Stimulated activated CD4-positive, alpha-beta T cell treated with anti-CD3 and anti-CD28 coated beads, Interleukin-1b, Interleukin-23, amount 100 ng/mL, for 1 hour (primary cell): ENCODE measurements at places on chromosomes 6 and 20.
A peak's percentile ranks its signal among the peaks of the same experiment; 100 is the strongest.

- no peak for DNase-seq
Observed at GRCh38 chr20:23434521-23435313, 4.8 kb upstream of the CSTL1 start.

GRCh38 chr6:72216222-72217068, 330.1 kb downstream of the RIMS1 start:
- no peak for DNase-seq

- DNase-seq: no peak
Observed at GRCh38 chr20:41393705-41394066, 27.1 kb upstream of the EMILIN3 start.

GRCh38 chr6:48959251-48960060, 503.6 kb downstream of the MMUT start:
- no peak for DNase-seq

DNA sequence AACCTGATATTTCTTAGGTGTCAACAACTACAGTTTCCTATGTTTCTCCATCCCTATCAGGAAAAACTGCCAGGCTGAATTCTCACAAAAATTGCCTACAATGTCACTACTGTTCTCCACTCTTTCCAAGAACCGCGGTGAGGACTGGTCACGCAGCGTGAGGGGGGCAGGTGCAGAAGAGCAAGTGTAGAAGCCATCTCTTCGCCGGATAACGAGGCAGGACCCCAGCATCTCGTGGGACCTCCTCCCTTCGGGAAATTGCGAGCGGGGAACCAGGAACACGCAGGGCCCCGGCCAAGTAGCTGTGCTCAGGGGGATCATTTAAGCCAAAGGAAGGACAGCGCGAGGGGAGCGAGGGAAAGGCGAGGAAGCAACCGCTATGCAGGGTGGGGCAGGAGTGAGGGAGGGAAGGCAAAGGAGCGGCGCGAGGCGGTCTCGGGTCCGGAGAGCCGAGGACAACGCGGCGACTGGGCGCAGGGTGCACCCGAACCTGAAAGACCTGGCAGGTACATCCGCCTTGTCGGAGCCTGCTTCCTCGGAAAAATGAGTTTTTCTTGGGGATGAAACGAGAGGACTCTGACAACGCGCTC, 559 bp downstream of the APMAP start:
- DNase-seq: no peak

DNA sequence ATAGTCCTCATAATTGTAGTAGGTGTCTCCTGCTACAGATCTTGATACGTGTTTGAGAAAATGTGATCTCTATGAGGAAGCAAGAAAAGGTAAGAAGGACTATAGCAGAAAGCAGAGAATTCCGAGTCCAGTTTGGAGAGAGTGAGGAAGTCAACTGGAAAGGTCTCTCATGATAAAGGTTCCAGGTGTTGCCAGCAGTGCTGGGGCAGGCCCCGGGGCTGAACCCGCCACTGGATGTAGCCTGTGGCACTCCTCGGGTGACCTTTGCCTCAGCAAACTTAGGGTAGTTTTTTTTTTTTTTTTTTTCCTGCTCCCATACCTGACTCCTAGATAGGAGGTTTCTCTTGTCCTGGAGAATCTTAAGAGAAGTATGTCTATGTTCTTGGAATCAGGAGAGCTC, 62.8 kb downstream of the FAM120B start:
- DNase-seq: no peak

GRCh38 chr20:50690650-50691572, at the start of gene RIPOR3:
Gene RIPOR3, minus strand, starts transcription at chr20:50691542. Its CDS starts 414 bp downstream, at chr20:50691128.
- no peak for DNase-seq

GRCh38 chr6:98118397-98119045, 715.9 kb upstream of the POU3F2 start:
- DNase-seq: no peak

- DNase-seq: no peak
Observed at GRCh38 chr20:18188434-18188833, 50.8 kb downstream of the KAT14 start.

GRCh38 chr6:130303431-130303830, 62.4 kb upstream of the TMEM200A start:
- no peak for DNase-seq

- DNase-seq: no peak
Observed at GRCh38 chr20:57818418-57819181, 108.8 kb upstream of the PMEPA1 start.

DNA sequence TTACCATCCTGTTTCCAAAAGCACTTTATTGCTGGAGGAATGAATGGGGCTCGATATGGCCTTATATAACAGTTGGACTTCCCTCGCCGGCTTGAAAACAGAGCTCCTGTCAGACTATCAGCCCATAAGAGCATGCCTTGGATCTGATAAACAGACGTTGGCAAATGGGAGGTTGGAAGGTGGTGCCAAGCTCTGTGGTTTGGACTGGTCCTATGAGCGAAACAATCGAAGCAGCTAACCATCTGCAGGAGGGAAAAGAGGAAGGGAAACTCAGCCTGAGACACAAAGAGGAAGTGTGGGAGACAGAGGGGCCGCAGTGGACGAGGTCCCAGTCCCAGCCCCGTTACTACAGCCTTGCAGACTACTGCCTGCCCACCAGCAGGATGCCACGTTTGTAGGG, 92.9 kb downstream of the TFAP2C start:
- no peak for DNase-seq

GRCh38 chr6:128278836-128279235, 241.6 kb downstream of the PTPRK start:
- DNase-seq: no peak

DNA sequence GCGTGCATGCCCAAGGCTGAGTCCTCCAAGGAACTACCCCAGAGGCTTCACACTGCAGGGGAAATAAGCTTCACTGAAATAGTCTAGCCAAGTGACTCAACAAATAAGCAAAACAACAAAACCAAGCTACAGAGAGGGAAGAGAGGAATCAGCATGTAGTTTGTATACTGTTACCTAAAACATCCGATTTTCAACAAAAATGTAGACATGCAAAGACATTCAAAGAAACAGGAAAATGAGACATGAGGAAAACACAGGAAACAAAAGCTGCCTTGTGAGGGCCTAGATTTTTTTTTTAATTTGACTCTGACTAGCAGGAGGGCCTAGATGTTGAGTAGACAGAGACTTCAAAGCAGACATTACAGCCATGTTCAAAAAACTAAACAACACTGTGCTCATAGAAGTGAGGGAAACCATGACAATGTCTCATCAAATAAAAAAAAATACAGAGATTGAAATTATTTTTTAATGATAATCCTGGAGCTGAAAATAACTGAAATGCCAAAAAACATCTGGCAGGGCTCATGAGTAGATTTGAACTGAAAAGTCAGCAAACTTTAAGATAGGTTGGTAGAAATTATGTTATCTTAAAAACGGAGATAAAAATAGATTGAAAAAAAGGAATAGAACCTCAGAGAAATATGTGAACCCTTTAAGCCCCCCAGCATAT, 16.4 kb upstream of the KIF25 start:
- DNase-seq: no peak

- DNase-seq: no peak
Observed at GRCh38 chr6:118939683-118940082, 4.7 kb upstream of the MCM9 start.

DNA sequence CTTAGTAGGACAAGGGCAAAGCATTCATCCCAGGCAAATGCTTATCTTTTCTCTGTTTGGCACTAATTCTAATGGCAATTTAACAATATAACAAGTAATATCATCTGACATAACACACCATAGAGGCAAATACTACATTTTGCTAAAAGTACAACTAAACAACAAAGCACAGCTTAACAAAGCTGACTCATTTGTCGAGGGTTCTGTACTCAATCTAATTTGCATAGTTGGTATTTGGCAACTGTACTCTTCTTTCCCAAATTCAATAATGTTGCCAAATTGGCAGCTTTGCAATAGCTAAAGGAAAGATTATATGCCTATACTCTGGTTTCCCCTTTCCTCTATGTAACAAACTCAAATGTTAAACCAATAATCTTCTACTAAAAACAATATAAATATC, 461.0 kb downstream of the PKHD1 start:
- DNase-seq: no peak

DNA sequence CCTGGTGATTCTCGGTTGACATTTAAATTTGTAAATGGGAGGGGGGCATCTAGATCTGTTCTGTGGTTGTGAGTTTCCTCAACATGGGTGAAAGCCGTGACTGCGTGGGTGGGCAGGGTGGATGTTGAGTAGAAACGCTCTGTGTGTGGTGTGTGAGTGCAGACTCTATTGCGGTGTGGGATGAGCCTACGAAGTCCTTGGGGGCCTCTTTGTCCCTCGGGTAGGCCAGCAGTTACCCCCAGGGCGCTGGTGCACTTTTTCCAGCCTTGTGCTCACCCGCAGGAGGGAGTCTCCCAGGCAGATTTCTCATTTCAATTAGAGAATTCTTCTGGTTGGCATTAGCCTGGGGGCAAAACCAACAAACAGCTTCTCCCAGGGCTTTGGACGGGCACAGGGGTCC, 10.6 kb downstream of the TOX2 start:
- DNase-seq: peak; percentile 55

DNA sequence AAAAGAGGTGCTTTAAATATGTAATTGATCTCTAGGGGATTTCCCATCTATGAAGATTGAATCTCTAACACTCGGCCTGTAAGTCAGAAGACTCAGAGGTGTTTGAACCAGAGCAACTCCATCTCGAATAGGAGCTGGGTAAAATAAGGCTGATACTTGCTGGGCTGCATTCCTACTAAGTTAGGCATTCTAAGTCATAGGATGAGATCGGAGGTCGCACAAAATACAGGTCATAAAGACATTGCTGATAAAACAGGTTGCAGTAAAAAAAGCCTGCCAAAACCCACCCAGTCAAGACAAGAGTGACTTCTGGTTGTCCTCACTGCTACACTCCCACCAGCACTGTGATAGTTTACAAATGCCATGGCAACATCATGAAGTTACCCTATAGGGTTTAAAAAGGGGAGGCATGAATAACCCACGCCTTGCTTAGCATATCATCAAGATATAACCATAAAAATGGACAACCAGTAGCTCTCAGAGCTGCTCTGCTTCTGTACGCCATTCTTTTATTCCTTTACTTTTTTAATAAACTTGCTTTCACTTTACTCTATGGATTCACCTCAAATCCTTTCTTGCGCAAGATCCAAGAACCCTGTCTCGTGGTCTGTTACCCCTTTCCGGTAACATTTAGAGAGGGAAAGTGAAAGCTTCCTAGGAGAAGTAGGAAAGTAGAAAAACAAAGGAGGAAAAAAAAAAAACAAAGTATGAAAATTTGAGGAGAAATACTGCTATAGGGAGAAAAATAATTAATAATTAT, 129.7 kb upstream of the PHACTR1 start:
- DNase-seq: no peak

DNA sequence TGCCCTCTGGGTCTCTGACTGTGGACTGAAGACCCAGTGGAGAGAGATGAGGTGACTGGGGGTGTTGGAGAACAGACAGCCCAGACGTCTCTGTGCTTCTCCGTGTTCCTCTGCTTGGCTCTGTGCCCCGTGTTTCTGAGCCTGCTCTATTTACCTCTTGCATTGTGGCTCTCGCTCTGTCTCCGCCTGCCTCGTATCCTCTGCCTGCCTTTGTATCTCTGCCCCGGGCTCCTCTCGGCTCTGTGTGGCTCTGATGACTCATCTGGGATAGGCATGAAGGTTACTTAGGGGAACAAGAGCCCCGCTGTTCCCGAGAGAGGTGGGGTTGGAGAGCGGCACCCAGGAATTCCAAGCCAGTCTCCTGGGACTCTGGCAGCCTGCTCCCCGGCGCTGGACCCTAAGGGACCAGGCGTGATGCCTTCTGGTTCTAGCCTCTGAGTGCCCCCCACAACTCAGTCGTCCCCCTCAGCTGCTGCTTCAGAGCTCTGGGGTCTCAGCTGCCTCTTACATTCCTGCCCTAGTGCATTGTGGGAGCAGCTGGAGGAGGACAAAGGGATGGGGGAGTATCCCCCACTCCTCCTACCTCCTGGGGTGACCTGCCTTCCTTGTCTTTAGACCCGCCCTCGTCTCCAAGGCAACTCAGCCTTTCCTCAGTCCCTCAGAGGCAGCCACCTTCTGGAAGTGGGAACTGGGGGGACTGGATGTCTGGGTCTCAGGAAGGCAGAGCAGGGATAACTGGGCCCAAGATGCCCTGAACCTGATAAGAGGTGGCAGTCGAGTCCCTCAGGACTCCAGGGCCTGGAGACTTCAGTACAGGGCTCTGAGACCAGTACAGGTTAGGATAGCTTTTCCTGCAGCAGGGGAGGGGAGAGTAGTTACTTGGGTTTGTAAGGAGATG, 1.9 kb downstream of the DDR1 start:
- DNase-seq: no peak

- DNase-seq: no peak
Observed at GRCh38 chr6:2197984-2198383, 47.4 kb downstream of the GMDS start.

DNA sequence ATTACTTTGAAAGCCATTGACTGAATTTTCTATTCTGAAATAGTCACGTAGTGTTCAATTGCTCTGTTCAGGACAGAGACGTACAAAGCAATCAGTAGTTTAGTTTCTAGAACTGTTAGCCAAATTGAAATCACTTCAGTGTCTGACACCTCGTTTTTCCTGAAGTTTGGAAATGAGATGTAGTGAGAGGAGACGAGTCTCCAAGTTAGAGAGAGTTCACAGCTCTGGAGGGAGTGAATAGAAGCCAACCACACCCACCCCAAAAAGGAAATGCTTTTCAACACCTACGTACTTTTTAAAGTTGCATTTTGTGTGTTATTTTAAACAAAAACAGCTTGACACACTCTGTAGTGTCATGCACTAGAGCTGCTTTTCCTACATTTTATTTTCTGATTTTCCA, 296.0 kb downstream of the ADGRG6 start:
- no peak for DNase-seq

GRCh38 chr20:45368221-45368980, 5.4 kb downstream of the SYS1 start:
- no peak for DNase-seq

DNA sequence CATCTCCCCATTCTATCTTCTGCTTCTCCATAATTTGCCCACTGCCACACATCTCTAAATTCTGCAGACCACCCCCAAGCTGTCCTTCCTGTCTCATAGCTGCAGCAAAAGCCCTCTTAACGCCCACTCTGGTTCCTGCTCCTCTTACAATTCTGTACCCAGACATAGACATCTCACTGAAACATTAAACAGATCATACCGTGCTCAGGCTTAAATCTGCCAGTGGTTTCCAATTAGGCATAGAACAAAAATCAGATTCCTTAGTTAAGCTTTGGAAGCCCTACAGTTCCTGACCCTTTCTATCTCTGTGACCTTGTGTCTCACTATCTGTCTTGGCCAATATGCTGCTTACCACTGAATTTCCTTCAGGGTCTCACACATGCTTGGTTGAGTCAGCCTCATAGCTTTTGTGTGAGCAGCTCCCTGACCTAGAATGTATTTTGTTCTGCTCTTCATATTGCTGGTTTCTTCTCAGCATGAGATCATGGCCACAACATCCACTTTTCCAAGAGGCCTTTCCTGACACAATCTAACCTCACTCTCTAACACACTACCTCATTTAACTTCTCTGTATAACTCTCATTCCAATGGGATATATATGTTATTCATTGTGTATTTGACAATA, 749.7 kb downstream of the MAFB start:
- DNase-seq: no peak

GRCh38 chr6:164273491-164273890, 859.0 kb downstream of the QKI start:
- DNase-seq: no peak
